DND-41 (cell line): ENCODE measurements at places on chromosomes 11 and 22.

GRCh38 chr22:32531931-32532819 is 57.6 kb downstream of the FBXO7 start:
- DNase-seq = no peak

DNA sequence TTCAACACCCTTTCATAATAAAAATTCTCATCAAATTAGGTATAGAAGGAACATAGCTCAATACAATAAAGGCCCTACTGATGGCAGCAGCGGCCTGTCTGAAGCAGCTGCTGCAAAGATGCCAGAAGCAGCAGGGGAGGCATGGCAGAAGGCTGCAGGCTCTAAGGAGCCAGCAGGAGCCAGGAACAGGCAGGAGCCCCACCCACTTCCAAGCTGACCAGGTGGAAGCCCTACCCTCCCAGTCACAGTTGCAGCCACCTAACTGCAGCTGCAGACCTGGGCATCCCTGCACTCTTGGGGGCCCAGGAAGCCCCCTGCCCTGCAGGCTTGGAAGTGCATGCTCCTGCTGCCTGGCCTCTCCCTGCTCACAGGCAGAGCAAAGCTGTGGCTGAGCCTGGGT is 18.2 kb upstream of the OR6A2 start:
- no peak for DNase-seq

DNA sequence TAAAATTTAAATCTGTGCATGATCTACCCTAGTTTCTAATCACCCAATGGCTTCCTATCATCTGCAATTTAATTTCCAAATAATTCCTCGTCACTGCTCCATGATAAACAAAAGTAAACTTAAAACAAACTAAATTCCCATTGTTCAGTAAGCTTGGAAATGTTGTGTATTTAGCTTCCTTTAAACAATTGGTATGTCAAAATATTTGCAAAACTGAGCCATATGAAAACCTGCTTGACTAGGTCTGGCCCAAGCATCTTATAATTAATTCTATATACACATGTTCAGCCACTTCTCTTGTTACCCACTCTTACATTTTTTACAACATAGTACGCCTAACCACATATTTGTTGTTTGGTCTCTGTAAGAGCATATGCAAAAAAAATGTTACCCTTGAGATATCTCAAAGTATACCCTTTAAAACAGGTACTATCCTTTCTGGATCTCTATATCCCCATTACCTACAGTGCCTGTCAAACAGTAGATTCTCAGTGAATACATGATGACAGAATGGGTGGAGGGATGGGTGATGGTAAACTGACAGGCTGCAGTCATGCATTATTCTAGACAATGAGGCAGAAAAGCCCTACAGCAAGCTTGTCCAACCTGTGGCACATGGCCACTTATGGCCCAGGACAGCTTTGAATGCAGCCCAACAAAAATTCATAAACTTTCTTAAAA is 1277.9 kb upstream of the TENM4 start:
- DNase-seq = no peak

DNA sequence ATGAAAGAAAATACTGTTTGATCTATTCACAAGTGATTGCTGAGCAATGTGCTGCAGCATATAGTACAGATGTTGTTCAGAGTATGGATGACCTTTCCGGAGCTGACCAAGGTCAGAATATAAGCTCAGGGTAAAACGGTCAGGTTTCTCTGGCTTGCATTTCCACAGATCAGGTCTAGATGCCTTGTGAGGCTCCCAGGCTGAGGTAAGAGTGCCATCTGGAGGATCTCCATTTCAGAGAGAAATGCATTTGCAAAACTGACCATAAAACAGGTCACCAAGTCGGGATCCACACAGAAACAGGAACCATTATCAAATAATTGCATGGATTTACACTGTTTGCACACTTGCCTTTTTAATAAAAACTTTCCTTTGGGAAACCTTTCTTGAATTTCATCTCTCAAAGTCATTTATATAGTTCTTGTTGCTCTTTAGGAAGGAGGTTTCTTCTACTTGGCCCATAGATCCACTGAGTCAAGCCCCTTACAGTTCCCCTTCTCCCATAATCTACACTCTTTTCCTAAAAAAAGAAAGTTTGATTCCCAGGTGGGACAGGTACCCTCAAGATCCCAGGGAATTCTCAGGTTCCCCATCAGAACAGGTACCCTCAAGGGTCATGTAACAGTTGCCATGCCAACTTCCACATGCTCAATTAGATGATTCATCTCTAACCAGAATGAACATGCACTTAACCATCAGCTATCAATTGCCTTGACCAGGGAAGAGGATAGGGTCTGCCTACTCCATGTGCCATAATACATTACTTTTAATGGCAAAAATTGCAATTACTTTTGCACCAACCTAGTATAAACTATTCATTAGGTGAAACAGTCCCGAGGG is 25.0 kb upstream of the TMPRSS5 start:
- no peak for DNase-seq

GRCh38 chr11:5737670-5738392 is 1.6 kb downstream of the OR56B1 start:
- DNase-seq = no peak

DNA sequence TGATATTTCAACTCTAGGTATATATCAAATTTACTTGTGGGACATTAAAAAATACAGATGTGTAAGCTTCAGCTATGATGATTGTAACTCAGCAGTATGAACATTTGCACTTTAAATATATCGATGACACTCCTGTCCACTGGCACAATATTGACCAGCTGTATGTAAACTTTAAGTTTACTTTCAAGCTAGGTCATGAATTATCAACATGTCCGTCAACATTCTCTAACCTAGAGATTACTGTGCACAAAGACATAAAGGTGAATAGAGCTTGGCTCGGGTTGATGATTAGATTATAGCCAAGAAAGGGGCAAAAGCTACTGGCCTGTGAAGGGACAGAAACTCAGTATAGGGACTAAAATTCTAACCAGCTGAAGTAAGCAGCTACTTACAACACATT is 286.6 kb downstream of the SWAP70 start:
- no peak for DNase-seq
